ENCODE measurements at places on chromosomes 11 and 22.

DNA sequence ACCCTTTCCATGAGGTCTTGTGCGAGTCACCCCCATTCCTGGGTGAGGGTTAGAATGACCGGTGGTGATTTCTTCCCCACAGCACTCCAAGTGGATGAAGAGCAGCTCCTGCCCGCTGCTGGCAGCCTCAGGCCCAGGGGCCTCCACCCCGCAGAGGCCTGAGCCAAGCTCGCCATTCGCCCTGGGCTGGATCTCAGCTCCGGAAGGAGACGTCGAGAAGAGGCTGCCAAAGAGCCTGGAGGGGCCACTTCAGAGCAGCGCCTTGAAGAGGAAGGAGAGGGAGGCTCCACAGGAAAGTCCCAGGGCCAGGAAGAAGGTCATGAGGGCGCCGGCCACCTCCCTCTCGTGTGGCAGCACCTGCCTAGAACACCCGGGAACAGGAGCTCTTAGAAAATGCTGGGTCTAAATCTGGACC lies 8.4 kb downstream of the SLC29A2 start:
- no peak for DNase-seq

- no peak for DNase-seq
Observed at GRCh38 chr11:108198833-108199232, 23.6 kb downstream of the NPAT start.

- DNase-seq: no peak
Observed at GRCh38 chr11:107563702-107564101, 1.8 kb downstream of the ALKBH8 start.

DNA sequence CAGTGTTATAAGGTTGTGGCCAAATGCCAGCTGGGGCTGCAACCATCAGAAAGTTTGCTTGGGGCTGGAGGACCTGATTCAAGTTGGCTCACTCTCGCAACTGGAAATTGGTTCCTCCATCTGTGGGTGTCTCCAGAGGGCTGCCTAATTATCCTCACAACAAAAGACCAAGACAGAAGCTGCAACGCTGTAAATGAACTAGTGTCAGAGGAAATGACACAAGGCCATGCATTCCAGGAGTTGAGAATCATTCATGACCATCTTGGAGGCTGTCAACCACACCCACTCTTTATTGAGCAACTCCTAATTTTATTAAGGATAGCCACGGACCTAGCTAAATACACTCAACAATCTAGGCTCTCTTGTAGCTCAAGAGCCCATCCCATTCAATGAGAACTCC lies 1060.8 kb downstream of the OPCML start:
- DNase-seq: no peak

GRCh38 chr22:34414467-34415440 lies 494.5 kb upstream of the LARGE1 start:
- DNase-seq: peak; percentile 38

DNA sequence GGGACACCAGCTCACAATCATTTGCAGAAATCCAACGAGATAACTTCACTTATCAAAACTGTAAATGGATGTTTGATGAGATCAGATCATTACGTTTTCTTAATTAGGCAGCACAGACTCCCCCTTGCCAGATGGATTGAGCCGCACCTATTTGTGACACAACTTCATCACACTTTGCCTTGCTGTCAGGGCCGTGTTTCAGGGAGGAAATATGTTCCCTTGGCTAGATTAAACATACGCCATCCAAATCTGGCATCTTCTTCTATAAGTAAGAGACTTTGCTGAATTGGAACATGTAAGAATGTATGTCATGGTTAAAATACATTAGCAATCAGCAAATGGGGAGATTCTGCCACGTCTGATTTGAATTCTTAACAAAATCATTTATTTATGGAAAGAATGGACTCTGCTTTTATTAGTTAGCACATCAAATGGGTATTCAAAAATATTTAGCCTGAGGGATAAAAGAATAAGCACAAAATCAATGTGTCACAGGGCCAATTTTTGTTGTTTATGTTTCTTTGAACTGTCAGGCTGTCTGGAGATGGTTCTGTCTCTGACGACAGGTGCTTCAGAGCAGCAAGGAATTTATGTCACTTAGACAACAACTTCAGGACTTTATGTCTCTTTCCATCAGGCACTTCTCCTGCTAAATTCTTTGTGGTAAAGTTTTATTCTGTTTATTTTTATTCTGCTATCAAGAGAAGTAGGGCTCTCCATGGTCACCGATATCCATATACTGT lies 326.1 kb upstream of the NCAM1 start:
- DNase-seq: no peak

DNA sequence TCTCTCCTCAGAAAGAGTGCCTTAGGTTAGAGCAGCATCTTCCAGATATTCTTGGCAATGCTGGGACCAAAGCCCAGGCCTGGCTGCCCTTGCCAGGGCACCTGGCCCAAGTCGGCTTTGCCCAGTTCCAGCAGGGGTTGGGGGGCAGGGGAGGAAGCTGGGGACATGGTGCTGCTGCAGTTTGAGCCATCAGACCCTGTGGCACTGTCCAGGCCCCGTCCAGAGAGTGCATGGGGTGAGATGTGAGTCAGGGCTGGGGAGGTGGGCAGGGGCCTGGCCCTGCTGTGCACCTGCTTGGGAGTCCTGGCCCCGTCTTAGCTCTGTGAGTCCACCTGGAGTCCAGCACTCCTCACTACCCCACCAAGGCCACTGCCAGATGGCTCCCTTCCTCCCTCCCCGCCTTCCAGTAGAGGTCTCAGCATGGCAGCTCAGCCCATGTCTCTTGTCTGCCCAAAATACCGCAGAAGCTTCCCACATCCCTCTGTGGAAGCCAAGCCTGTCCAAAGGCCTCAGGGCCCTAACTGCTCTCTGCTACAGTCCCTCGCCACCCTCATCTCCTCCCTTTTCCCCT lies 16.6 kb downstream of the DERL3 start:
- DNase-seq: no peak

DNA sequence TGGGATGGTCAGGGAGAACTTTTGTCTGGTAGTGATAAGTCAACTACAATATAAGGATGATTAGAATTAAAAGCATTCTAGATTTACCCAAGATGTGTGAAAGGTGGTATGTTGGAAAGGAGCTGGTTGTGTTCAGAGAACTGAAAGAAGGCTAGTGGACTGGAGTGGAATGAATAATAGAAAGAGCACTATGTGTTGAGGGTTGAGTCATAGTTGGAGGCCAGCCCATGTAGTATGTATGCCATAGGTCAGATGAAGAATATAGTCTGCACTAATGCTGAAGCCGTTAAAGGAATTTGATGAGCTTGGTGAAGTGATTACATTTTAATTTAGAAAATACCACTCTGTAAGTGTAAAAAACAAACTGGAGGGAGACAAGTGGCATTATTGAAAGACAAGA lies 514.1 kb downstream of the CNTN5 start:
- DNase-seq: no peak

DNA sequence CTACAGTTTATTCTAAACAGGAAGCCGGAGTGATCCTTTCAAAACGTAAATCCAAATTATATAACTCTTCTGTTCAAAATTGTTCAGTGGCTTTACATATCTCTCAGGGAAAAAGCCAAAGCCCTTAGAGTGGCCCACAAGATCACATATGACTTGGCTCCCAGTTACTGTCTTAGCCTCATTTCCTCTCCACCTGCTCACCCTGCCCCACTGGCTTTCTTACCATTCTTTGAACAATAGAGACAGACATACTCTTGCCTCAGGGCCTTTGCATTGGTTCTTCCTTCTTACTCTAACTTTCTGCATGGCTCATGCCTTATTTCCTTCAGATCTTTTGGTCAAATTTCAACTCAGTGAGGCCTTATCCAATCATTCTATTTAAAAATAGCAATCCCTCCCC lies 52.1 kb downstream of the STIM1 start:
- DNase-seq: no peak

- DNase-seq: no peak
Observed at GRCh38 chr11:44840521-44841251, 110.0 kb downstream of the TP53I11 start.

GRCh38 chr22:39567135-39567946 lies 3.2 kb upstream of the CACNA1I start:
- no peak for DNase-seq

DNA sequence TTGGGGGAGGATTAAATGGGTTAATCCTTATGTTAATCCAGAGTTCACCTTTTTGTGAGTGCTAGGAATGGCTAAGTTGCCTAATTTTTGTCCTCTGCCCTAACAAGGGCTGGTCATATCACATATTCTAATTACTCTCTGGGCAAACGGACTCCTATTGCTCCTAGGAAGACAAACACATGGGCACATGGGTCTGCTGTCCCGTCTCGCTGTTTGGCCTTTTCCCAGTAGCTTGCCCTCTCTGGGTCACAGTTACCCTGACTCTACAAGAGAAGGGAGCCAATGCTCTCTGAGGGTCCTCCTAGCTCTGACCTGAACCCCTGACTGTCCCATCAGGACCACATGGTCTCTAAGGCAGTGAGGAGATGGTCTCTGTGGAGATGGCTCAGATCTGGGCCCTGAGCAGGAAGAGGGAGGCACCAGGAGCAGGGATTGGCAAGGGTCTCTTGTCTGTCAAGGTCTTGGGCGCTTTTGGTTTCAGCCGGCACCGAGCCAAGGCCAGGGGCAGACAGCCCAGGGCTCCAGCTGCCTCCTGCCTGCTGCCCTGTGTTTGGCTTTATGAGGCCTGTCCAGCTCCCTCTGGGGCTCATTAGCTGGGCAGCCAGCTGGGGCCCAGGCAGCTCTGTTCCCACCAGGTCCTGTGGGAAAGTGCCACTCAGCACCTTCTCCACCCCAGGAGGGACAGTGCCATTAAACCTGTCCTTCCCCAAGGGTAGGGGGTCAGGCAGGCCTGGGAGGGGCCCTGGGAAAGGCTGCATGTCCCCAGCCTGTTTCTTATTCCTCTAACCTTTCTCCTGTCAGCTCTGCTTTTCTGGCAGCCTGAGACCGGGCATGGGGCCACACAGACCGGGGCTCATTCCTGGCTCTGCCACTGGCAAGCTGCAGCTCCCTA lies 559.9 kb downstream of the MN1 start:
- no peak for DNase-seq

DNA sequence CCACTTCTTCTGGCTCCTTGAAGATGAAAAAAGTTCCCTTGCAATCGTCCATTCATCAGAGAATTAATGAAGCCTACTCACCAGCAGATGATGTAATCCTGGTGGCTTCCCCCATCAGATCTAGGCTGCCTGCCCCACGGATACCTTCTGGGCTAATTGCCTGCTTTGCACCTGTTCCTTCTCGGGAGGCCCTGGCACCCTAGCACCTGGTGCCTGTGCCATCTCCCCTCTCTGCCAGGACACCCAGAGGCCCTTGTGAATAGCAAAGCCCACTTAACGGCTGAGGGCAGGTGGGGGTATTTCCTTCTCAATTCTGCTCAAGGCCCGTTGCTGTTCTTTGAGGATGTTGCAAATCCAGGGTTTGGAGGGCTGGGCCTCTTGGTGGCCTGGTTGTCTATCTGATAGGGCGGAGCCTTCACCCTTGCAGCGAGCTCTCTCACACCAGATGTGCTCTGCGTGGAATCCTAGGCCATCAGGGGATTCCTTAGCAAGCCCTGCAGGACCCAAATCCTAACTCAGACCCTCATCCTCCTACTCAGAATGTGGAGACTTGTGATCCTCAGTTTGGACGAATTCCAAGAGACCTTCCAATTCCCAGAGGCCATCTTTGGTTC lies at the start of gene LMO2:
TSS of gene LMO2 (minus strand) at position 363 of the 614 bp plus-strand sequence. CDS start 22,360 bp downstream, outside the sequence.
- no peak for DNase-seq

- no peak for DNase-seq
Observed at GRCh38 chr11:17381156-17381555, 7.3 kb downstream of the KCNJ11 start.

DNA sequence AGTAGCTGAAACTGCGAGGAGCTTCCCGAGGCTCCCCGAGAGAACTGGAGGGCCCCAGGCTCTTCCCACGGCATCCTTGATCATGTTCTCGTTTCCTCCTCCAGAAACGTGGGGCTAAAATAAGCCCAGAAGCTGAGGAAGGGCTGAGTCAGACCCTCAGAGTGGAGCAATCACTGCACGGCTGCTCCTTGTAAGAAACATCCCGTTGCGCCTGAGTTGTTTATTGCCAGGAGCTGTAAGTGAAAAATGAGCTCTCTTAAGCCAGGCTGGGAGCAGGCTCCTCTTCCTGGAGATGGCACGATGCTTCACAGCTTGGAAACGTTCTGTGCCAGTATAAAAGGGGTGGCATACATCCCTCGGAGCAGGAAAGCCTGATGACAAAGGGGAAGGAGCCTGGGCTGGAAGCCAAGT lies 47.3 kb upstream of the SYN3 start:
- no peak for DNase-seq

DNA sequence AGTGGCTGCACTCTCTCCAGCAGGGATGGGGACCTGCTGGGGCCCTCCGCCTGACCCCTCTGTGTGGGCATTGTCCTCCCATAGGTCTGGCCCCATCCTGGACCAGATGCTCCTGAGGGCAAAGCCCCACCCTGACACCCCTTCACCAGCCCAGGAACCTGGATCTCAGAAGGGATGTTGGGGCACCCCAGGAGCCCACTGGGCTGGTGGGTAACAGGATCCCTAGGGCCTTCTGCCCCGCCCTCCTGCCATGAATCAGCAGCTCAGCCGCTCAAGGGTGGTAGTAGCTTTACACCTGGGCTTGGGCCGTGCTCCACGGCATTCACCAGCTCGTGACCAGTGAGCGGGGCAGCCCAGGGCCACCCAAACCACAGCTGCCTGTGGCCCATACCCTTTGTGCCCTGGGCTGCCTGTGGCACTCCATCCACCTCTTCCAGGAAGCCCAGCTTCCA lies 1.0 kb upstream of the MAPK12 start:
- no peak for DNase-seq

DNA sequence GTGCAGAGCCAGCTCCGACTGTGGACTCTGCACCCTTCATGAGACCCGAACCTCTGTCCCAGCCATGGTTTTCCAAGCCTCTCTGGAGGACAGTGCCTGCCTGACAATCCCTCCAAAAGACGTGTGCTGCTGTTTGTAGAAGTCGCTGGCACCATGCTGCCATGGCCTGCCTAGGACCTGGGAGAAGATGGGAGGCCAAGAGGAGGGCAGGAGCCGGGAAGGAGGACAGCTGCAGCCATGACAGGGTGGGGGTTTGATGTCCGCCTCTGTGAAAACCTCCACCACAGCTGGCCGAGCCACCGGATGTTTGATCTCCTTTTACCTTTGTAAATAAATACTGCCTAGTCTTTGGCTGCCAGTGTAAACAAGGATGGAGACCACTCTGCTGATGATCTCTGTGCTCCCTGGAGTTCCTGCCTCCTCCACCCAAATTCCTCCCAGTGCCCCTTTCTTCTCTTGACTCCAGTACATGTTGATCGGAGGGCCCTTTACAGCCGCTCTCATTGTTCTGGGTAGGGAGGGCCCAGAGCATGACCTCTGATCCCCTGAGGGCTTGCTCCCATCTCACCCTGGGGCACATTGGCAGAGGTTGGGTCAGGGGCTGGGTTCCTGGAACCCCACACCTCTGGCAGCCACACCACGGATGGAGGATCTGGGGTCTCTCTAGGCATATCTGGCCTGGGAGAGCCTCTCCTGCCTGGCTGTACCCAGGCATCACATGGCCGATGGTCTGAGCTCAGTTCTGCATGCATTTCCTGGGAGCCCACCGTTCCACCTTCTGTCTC lies 66.9 kb downstream of the BCR start:
- no peak for DNase-seq

Data from right lobe of liver (tissue), 6 donors.